Mesendoderm (in vitro differentiated cells): ENCODE measurements at places on chromosomes 7 and 10.
A peak's percentile ranks its signal among the peaks of the same experiment; 100 is the strongest.

DNA sequence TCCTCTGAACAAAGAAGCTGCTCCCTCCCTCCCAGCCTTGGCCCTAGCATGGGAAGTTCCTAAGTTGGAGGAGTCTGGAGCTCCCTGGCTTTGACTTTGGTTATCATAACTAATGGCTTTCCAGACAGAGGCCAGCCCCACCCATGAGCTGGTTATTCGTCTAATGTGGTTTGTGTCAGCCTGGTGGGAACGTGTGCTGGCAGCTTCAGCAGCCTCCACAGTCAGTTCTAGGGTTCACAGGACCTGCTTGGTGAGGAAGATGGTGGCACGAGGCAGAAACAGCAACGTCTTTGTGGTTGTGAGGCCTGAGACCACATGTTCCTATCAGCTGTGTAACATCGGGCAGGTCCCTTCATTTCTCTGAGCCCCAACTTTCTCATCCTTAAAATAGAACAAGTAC, 103.1 kb downstream of the PAXIP1 start:
- H3K27me3 ChIP-seq, result no peaks in the 10 kb centered on the region
- no peak overlapping the region for H3K27ac ChIP-seq
- DNase-seq, result no peak
- no peaks in the 10 kb centered on the region for H3K36me3 ChIP-seq

- H3K27me3 ChIP-seq, result no peaks in the 10 kb centered on the region
- H3K27ac ChIP-seq, result no peak overlapping the region
- H3K4me3 ChIP-seq, result no peak overlapping the region
These were observed 47.9 kb downstream of the TBATA start for GRCh38 chr10:70737250-70737649.

DNA sequence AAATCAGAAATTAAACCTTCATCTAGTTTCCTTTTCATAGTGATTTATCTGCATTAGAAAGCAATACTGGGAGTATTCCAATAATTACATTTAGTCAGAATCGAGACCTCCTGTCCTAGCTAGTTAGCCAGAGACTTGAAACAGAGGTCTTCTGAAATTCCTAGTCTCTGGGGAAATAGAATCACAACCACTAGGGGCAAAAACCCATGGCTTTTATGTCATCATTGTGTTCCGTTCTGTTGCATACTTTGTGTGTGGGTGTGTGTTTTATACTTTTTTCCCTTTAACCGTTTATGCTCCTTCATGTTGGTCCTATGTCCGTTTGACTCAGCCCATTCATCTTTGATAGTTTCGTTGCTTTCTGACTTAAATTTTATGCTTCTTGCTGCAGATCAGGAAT, 79.8 kb downstream of the RALA start:
- H3K27ac ChIP-seq, result no peak overlapping the region
- no peak overlapping the region for H3K4me3 ChIP-seq
- peak; percentile 48 for DNase-seq
- no peaks in the 10 kb centered on the region for H3K4me1 ChIP-seq

- H3K27ac ChIP-seq, result no peak overlapping the region
- H3K4me3 ChIP-seq, result no peak overlapping the region
- no peaks in the 10 kb centered on the region for H3K4me1 ChIP-seq
These were observed 1284.3 kb downstream of the TYW1 start for GRCh38 chr7:68280931-68281330.

- no peaks in the 10 kb centered on the region for H3K4me1 ChIP-seq
- H3K4me3 ChIP-seq, result no peak overlapping the region
- H3K27me3 ChIP-seq, result no peaks in the 10 kb centered on the region
- no peak overlapping the region for H3K27ac ChIP-seq
- DNase-seq, result peak; percentile 29
These were observed 669.8 kb upstream of the ANKRD30A start for GRCh38 chr10:36455526-36456133.

GRCh38 chr10:9951481-9952257, 1066.0 kb upstream of the CELF2 start:
- no peaks in the 10 kb centered on the region for H3K4me1 ChIP-seq
- H3K36me3 ChIP-seq, result no peaks in the 10 kb centered on the region
- H3K27me3 ChIP-seq, result no peaks in the 10 kb centered on the region

DNA sequence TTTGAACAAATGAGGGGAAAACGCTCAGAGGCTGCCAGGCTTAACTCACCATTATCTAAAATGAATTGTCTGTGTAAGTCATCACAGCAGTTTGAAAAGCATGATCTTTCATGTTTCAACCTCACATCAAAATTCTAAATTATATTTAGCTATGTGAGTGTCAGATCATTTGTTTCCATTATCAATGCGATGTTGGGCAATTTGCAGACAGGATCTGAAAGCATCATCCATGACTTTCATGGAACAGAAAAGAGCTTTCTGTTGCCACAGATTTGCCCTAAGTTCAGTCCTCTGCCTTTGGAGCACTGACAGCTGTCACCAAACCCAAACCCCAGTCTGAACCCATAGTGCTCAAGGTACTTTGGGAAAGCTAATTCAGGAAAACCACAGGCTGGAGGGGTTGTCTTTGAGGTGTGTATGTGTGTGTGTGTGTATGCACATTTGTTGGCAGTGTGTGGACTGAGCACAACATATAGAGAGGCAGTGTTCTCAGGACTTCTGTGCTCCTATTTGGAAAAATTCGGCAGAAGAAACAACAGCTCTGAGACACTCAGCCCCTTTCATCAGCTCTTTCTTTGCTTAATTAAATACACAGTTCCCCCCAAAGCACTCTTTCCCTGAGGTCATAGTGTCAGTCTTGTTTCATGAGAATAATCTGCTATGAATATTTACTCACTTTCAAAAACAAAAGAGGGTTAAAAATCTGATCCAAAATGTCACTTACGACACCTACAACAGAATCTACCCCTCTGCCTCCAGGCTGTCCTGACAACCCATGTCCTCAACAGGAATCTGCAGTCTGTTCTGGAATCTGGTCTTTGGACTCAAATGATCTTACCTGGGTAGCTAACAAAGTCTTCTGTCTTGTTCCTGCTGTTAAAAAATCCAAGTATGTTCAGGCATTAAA, 188.5 kb upstream of the KLF14 start:
- H3K4me3 ChIP-seq, result no peak overlapping the region
- H3K27ac ChIP-seq, result no peak overlapping the region
- no peaks in the 10 kb centered on the region for H3K36me3 ChIP-seq
- no peaks in the 10 kb centered on the region for H3K27me3 ChIP-seq

DNA sequence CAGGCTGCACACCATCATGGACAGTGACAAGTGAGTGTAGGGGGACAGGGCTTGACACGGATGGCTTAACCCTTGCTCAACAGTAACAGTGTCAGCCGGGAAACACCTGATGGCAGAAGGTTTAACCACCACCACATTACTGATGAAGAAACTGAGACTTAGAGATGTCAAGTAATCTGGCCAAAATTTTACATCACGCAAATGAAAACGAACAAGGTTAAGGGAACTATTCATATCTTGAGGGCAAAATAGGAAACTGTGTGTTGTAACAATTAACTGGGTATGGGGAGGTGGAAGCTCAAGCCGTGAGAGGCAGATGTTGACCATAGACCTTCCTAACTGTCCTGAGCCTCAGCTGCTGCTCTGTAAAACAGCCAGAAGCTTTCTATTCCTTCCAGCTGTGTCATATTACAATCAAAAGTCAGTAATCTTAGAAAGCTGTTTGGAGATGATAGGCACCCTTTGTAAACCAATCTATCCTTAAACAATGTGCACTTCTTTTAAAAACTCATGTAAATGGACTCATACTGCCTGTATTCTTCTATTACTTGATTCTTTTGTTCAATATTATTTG, 68.4 kb downstream of the ABCC2 start:
- no peaks in the 10 kb centered on the region for H3K36me3 ChIP-seq
- no peak for DNase-seq
- no peaks in the 10 kb centered on the region for H3K27me3 ChIP-seq
- no peak overlapping the region for H3K4me3 ChIP-seq
- H3K4me1 ChIP-seq, result no peaks in the 10 kb centered on the region

DNA sequence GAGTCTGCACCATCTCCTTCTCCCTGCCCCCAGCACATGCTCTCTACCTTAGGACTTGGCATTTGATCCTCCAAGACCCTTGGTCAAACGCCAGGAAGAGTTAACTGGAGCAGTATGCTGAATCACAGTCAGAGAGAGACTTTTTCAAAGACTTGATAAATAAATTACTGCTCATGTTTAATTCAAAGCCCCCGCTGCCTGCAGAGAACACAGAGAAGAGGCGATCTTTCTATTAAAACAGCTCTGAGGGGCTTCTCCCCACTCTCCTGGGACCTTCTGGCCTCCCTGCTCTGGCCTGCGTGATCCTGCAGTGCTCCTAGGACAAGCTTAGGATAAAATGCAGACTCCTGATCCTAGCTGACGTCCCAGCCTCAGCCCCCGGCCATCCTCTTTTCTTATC, 47.8 kb downstream of the NPTX2 start:
- no peaks in the 10 kb centered on the region for H3K36me3 ChIP-seq
- no peaks in the 10 kb centered on the region for H3K27me3 ChIP-seq
- no peak overlapping the region for H3K27ac ChIP-seq
- no peak overlapping the region for H3K4me3 ChIP-seq
- no peaks in the 10 kb centered on the region for H3K4me1 ChIP-seq
- DNase-seq, result no peak

DNA sequence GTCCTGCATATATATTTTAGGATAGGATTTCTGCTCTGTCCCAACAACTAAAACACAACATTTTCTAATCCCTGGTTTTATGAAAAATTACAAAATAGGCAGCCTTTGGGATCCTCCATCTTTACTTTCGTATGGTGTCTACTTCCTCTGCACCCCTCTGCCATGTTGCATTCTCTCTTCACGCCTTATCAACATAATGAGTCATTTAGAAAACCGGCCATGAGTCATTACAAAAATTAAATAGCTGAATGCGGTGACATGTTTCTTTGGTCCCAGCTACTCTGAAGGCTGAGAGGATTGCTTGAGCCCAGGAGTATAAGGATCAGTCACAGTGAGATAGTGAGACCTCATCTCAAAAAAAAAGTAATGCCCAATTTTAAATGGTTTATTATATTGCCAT, 148.1 kb upstream of the CELF2 start:
- no peaks in the 10 kb centered on the region for H3K27me3 ChIP-seq
- peak; percentile 29 for DNase-seq
- no peaks in the 10 kb centered on the region for H3K36me3 ChIP-seq

- no peaks in the 10 kb centered on the region for H3K36me3 ChIP-seq
- H3K4me1 ChIP-seq, result no peaks in the 10 kb centered on the region
- H3K27me3 ChIP-seq, result no peaks in the 10 kb centered on the region
- H3K27ac ChIP-seq, result no peak overlapping the region
- no peak overlapping the region for H3K4me3 ChIP-seq
These were observed 64.1 kb downstream of the SRI start for GRCh38 chr7:88155756-88156155.

- no peak overlapping the region for H3K4me3 ChIP-seq
- no peak overlapping the region for H3K27ac ChIP-seq
- H3K27me3 ChIP-seq, result no peaks in the 10 kb centered on the region
- DNase-seq, result peak; percentile 93
These were observed 345.0 kb downstream of the REEP3 start for GRCh38 chr10:63866075-63866746.

DNA sequence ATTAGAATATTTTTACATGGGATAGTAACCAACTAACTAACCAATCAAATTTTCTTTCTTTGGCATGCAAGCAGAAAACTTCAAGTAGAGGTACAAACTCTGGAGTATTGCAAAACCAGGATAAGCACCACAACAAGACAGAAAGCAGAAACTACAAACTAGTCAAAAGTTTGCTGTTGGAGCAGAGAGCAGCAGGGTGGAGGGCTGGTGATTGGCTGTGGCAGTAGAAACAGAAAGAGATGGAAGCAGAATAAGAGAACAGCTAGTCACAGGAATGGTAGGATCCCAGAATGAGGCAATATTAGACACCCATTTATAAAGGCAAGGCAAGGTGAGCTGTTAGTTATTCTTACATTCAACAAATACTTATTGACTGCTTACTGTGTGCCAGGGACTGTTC, 6.8 kb upstream of the MACC1 start:
- H3K4me3 ChIP-seq, result no peak overlapping the region
- peaks cover 6% of the 10 kb centered on the region for H3K4me1 ChIP-seq
- DNase-seq, result no peak
- H3K27me3 ChIP-seq, result no peaks in the 10 kb centered on the region
- H3K27ac ChIP-seq, result no peak overlapping the region

DNA sequence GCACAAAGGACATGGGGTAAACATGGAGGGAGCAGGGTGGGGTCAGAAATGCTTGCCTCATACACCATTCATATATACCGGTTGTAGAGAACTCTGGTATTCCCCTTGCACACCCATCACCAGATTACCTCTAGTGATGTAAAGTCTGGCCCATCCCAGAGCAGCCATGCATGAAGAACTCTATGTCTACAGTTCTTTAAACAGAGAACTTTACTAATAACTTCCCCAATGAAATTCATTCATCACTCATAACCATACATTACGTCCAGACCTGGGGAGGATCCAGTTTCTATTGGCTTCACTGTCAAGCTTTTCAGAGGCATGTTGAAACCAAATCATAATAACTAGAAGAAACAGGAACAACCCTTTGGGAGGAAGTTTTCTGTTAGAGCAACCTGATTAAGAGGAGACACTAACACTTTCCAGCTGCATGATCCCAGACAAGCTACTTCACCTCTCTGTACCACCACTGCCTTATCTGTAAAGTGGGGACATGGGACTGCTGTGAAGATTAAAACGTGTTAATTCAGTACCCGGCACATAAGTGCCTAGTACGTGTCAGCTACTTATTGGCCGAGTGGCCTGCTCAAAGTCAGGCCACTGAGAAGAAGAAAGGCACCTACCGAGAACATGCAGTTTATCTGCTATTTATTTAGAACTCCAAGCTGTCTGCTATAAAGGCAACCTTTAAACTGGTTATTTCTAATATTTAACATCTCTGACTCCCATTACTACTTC, 59.7 kb downstream of the IGF2BP3 start:
- no peaks in the 10 kb centered on the region for H3K27me3 ChIP-seq
- H3K4me1 ChIP-seq, result no peaks in the 10 kb centered on the region
- H3K36me3 ChIP-seq, result peaks cover 1% of the 10 kb centered on the region

- DNase-seq, result no peak
- H3K4me3 ChIP-seq, result no peak overlapping the region
- no peaks in the 10 kb centered on the region for H3K36me3 ChIP-seq
- H3K27ac ChIP-seq, result no peak overlapping the region
- H3K4me1 ChIP-seq, result no peaks in the 10 kb centered on the region
- no peaks in the 10 kb centered on the region for H3K27me3 ChIP-seq
These were observed 1068.9 kb downstream of the TYW1 start for GRCh38 chr7:68065581-68065980.

- no peak overlapping the region for H3K27ac ChIP-seq
- no peak overlapping the region for H3K4me3 ChIP-seq
- H3K36me3 ChIP-seq, result no peaks in the 10 kb centered on the region
- no peaks in the 10 kb centered on the region for H3K27me3 ChIP-seq
- H3K4me1 ChIP-seq, result no peaks in the 10 kb centered on the region
These were observed 108.9 kb downstream of the PARD3 start for GRCh38 chr10:34706147-34706546.

GRCh38 chr10:84353052-84353803, 24.8 kb downstream of the CCSER2 start:
- no peak overlapping the region for H3K27ac ChIP-seq
- DNase-seq, result no peak
- H3K27me3 ChIP-seq, result no peaks in the 10 kb centered on the region
- H3K36me3 ChIP-seq, result no peaks in the 10 kb centered on the region
- H3K4me1 ChIP-seq, result no peaks in the 10 kb centered on the region
- H3K4me3 ChIP-seq, result no peak overlapping the region

- no peak overlapping the region for H3K27ac ChIP-seq
- H3K4me3 ChIP-seq, result no peak overlapping the region
- H3K36me3 ChIP-seq, result no peaks in the 10 kb centered on the region
- H3K4me1 ChIP-seq, result peaks cover 12% of the 10 kb centered on the region
These were observed 2.1 kb downstream of the ADD3 start for GRCh38 chr10:110009736-110010475.

- DNase-seq, result no peak
- H3K27me3 ChIP-seq, result no peaks in the 10 kb centered on the region
- H3K27ac ChIP-seq, result no peak overlapping the region
These were observed 14.0 kb upstream of the ITGB8 start for GRCh38 chr7:20316706-20317105.

- H3K36me3 ChIP-seq, result no peaks in the 10 kb centered on the region
- H3K27me3 ChIP-seq, result no peaks in the 10 kb centered on the region
- no peak overlapping the region for H3K27ac ChIP-seq
- H3K4me1 ChIP-seq, result peaks cover 18% of the 10 kb centered on the region
These were observed 88.0 kb downstream of the FGFR2 start for GRCh38 chr10:121510201-121510771.
